ENCODE measurements at places on chromosomes 7 and 10. TPM values are rescaled to one million over a fixed set of nuclear protein-coding genes. Genes with fewer than 3 reads are reported as not detected.

GRCh38 chr7:149869867-149870266 is 3.9 kb upstream of the ATP6V0E2 start:
- DNase-seq, result no peak

GRCh38 chr7:73986158-73986631 is 41.8 kb upstream of the ELN start:
- DNase-seq, result no peak

Gene LYZL2
- not detected for total RNA-seq

- no peak for DNase-seq
Observed at GRCh38 chr7:118214833-118215182, 9.7 kb upstream of the ANKRD7 start.

DNA sequence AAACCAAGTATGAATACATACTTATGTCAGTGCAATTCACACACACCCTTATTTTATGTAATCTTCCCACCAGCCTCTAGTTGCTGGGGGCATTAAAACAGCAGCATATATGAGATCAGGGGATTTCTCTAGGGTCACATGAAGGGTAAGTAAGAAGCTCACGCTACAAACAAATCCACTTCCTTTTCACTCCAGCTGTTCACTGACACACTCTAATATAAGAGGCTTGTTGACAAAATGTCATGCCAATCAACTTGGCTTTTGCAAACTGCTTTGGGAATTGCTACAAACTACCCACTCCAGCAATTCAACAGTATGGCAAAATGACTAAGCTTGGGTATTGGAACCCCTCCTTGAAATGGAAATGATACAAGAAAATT is 10.3 kb downstream of the FAM3C start:
- no peak for DNase-seq

All from mesothelial cell of epicardium (in vitro differentiated cells).